ENCODE measurements at places on chromosomes 4 and X.

DNA sequence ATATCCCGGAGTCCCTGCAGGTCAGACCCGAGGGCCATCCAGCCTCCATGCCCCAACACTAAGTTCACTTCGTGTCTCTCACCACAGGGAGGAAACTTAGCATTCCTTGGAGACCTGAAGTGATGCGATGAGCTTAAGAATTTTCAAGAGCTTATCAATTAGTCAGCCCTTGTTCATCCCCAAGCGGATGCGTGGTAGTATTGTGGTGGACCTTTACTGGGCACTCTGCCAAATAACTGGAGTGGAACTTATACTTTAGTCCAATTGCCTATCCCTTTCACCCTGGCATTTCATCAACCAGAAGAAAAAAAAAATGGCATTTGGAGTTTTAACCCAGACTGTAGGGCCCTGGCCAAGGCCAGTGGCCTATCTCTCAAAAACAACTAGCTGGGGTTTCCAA, 137.1 kb downstream of the RELL1 start:
- no peak for DNase-seq

- DNase-seq = no peak
These were observed 38.8 kb downstream of the DCLK2 start for GRCh38 chr4:150117094-150117493.

GRCh38 chrX:130952266-130953043, 49.4 kb upstream of the ENOX2 start:
- DNase-seq = no peak

- no peak for DNase-seq
These were observed 144.6 kb downstream of the TBL1X start for GRCh38 chrX:9609499-9609898.

GRCh38 chr4:169342906-169343564, 72.3 kb upstream of the SH3RF1 start:
- no peak for DNase-seq

DNA sequence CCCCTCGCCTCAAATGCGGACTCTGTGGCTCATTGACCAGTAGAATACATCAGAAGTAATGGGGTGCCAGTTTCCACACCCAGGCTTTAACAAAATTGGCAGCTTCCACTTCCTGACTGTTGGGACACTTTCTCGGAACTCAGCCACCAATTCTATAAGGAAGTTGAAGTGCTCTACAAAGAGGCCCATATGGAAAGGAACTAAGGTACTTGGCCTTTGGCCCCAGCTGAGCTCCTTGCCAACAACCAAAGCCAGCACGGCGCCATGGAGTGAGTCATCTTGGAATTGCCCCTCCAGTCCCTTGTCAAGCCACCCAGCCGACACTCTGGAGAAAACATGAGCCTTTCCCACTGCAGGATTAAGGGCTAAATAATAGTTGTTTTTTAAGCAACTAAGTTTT, 262.2 kb upstream of the INTU start:
- no peak for DNase-seq

DNA sequence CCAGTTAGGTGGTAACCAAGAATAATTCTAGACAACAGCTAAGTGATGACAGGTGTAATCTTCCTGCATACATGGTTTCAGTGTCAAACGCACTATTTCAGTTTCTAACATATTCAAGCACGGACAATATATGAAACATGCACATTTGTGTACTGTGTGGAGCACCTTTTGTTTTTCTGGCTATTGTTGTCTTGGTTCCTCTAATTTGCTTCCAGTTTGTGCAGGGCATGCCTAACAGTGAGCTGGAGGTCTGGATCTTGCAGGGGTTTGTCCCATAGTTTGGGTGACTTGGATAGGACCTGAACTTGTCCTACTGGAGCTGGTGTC, 70.5 kb upstream of the TBC1D9 start:
- DNase-seq = no peak

GRCh38 chr4:74805601-74806000, 11.3 kb upstream of the BTC start:
- DNase-seq = no peak

DNA sequence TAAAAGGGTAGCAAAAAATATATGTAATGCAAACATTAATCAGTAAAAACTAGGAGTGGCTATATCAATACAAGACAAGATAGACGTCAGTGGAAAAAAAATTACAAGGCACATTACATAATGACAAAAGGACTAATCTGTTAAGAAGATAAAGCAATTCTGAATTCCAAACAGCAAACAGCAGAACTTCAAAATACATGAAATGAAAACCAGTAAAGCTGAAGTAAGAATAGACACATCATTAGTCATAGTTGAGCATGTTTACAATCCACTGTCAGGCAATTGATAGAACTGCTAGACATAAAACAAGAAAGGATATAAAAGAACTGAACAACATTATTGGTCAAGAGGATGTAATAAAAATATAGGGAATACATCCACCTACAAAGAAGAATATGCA, 12.2 kb downstream of the SULT1B1 start:
- DNase-seq = no peak

DNA sequence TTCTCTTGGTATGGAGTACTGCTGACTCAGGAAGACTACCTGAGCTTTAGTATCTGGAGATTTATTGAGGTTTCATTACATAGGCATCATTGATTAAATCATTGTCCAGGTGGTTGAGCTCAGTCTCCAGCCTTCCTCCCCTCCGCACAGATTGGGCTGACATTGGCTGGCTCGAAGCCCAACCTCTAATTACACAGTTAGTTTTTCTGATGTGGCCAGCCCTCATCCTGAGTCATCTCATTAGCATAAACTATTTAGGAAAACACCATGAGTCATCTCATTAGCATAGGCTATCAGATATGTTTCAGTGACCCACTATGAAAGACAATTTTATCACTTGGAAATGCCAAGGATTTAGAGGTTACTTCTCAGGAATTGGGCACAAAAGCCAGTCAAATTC, 93.9 kb upstream of the ANKRD50 start:
- DNase-seq = no peak
